H9 (cell line): ENCODE measurements at places on chromosomes 11 and 22. TPM values are rescaled to one million over a fixed set of nuclear protein-coding genes. Genes with fewer than 3 reads are reported as not detected.

DNA sequence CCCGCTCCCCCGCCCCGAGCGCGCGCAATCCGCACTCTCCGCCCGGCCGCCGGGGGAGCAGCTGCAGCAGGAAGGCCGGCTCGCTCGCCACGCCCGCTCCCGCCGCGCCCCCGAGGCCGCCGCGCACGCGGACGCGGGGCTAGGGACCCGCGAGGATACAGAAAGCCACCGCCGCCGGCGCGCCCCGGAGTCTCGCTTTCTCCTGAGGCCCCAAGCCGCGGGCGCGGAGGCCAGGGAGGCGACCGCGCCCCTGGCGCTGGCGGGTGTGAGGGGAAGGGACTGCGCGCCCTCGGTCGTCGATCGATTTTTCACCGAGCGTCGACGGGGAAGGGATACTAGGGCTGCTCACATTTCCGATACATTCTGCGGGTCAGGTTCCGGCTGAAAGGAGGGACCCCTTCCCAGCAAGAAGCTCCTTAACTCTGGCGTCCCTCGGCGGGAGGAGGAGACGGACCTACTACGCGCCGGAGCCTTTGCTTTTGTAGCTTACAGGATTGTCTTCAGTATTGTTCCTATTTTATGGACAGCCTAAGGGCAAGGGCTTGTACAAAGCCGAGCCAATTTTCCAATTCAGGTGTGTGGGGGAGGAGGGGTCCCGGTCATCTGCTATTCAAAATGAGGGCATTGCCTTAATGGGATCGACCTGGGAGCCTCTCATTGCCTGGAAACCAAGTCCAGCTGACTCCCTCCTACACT lies 416 bp upstream of the GAB2 start:
- peak; percentile 76 for DNase-seq

DMC1 gene
- 6.1 and 6.8 TPM in 2 replicates for total RNA-seq

KLHDC7B gene
- not detected in 2 replicates for total RNA-seq

GRCh38 chr11:118914178-118914918 lies 11.4 kb downstream of the BCL9L start:
- DNase-seq = peak; percentile 59

- no peak for DNase-seq
These were observed 112.8 kb upstream of the CADM1 start for GRCh38 chr11:115616971-115617370.

GRCh38 chr22:32579529-32580220 lies 105.1 kb downstream of the FBXO7 start:
- no peak for DNase-seq

- no peak for DNase-seq
These were observed 5.6 kb downstream of the CCDC82 start for GRCh38 chr11:96384156-96384555.

OR8H3 gene
- total RNA-seq = not detected in 2 replicates

CAPN1 gene
- 175 and 178 TPM in 2 replicates for total RNA-seq

UBQLN3 gene
- total RNA-seq = not detected in 2 replicates

GRCh38 chr11:112017538-112017937 lies 7.7 kb upstream of the DLAT start:
- DNase-seq = no peak

GRCh38 chr11:28760676-28761390 lies 652.6 kb downstream of the METTL15 start:
- DNase-seq = no peak

- no peak for DNase-seq
These were observed 322.7 kb upstream of the PLET1 start for GRCh38 chr11:112583261-112583893.

DNA sequence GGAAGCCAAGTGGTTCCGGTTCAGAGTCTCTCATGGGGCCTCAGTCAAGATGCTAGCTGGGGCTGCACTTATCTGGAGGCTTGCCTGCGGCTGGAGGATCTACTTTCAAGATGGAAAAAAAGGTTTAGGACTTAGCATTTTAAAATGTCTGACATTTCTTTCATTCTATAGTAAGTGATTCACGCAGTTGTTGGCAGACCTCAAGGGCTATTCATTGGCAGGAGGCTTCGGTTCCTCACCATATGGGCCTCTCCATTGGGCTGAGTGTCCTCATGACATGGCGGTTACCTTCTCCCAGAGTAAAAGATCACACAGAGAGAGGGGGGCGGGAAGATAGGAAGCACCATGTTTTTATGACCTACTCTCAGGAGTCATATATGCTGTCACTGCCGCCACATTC lies 298.0 kb upstream of the PLET1 start:
- DNase-seq = no peak
